SW 1271 (cell line): ENCODE measurements at places on chromosomes 7 and 10.

DNA sequence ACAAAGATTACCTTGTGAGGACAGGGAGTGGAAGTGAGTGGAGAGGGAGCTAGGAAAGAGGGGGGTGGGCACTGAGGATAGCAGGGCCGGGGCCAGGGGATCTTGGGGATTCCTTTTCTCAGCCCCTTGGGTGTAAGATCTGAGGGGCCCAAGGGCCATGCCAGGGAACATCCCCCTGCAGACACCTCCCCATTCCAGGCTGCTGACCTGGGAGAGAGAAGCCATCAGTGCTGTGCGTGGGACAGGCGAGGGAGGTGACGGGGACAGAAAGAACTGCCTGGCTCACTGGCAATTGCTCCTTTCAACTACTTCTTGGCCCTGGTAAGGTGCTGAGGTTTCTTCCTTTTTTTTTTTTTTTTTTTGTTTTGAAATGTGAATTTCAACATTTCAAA is 12.0 kb upstream of the BTBD16 start:
- no peak for DNase-seq

DNA sequence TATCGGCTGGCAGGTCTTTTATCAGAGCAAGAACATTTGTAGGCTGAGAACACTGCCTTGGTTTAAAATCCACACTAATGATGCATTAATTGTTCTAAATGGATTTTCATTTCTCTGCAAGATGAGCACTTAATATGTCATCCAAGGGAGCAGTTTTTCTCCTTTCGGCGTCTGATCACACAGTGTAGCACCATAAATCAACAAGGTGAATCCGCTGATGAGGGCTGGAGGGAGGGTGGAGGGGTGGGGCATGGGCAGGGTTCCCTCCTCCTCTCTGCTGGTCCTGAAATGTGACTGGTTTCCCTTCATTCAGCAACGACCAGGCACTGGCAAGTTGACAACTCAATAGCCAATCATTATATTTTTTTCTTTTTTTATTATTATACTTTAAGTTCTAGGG is 45.6 kb downstream of the ADAM12 start:
- no peak for DNase-seq

GRCh38 chr10:30839652-30840051 is 192.0 kb downstream of the ZNF438 start:
- no peak for DNase-seq

GRCh38 chr7:142802301-142802700 is 31.5 kb downstream of the PRSS2 start:
- DNase-seq, result no peak

GRCh38 chr7:106041140-106041717 is 70.9 kb downstream of the SYPL1 start:
- peak; percentile 50 for DNase-seq

GRCh38 chr7:69677881-69678493 is 79.7 kb downstream of the AUTS2 start:
- no peak for DNase-seq

DNA sequence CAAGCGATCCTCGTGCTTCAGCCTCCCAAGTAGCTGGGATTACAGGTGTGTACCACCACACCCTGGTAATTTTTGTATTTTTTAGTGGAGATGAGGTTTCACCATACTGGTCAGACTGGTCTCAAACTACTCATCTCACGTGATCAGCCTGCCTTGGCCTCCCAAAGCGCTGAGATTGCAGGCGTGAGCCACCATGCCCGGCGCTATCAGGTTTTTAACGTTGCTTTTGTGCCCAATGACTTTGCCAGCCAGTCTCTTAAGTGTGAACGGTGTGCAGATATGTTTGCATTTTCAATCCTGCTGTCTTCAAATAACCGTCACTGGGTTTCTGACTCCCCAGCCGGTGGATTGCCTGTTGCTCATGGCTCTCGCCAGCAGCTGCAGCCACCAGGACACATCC is 201.8 kb upstream of the PPP2R2D start:
- no peak for DNase-seq

GRCh38 chr7:43249823-43250145 is 137.3 kb downstream of the HECW1 start:
- DNase-seq, result no peak

DNA sequence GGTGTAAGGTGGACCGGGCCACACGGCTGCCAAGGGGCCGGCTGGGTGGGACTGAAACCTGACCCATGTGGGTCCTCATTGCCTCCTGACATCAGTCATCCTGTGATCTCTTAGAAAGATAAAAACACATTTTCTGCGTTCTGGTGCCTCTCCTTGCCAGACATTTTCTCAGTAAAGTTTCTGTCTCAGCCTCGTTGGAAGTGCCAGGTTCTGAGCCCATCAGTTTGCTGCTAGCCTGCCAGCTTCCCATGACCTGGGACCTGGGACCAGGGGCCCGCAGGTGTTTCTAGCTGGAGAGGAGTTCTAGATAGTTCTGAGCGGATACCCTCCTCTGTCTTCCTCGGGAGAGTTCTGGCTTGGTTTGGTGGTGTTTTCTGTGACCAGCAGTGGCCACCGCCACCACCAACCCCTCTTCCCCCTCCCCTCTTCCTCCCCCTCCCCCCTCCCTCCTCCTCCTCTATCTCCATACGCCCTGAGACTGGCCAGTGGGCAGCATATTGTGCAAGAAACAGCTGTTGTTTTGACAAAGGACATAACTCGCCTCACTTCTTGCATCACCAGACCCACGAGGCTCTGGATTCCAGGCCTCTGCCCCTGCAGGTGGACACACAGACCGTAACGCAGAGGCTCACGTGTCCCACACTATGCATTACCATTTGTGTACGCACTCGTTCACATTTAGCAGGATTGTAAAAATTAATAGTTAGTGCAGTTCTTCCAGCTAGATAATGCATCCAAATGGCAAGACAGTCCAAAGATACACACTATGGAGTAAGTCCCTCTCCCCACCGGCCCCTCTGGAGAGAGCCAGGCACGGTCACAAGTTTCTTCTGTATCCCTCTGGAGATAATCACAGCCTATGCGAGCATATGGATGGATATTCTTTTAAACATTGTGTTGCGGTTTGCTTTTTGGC is 94.6 kb downstream of the CUX1 start:
- DNase-seq, result no peak

- no peak for DNase-seq
Observed at GRCh38 chr7:20896996-20897395, 110.3 kb upstream of the SP8 start.

DNA sequence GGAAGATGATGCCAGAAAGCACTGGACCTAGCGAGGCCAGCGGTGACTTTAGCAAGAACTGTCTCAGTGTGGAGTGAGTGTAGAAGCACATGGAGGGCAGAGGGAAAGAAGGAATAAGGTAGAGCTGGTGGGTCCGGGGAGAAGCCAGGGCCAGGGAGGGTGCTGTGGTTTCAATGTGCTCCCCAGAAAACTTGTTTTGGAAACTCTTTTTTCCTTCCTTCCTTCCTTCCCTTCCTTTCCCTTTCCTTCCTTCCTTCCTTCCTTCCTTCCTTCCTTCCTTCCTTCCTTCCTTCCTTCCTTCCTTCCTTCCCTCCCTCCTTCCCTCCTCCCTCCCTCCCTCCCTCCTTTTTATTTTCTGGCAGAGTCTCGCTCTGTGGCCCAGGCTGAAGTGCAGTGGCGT is 5.5 kb upstream of the RARRES2 start:
- no peak for DNase-seq

DNA sequence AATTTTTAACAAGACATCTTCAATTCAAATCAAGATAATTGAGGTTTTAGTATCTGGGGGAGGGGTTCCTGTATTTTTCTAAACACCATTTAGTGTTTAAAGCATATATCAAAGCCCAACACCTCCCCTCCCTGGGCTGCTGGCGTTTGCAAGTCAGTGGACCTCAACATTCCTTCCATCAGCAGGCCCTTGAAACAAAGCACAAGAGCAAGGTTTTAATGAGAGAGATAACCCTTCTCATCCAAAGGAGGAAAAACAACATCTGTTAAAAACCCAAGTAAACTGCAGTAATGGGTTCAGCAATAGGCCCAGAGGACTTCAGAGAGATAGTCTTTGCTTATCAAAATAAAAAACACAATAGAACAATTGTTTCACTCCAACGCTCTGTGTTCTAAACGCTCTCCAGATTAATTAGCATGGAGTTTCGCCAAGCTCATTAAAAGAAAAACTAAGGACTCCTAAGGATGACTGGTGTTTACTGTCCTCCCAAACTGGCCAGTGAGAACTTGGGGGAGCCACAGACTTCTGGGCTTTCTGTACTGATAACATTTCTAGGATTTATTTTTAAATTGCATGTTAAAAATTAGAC is 2.5 kb downstream of the JCAD start:
- no peak for DNase-seq

DNA sequence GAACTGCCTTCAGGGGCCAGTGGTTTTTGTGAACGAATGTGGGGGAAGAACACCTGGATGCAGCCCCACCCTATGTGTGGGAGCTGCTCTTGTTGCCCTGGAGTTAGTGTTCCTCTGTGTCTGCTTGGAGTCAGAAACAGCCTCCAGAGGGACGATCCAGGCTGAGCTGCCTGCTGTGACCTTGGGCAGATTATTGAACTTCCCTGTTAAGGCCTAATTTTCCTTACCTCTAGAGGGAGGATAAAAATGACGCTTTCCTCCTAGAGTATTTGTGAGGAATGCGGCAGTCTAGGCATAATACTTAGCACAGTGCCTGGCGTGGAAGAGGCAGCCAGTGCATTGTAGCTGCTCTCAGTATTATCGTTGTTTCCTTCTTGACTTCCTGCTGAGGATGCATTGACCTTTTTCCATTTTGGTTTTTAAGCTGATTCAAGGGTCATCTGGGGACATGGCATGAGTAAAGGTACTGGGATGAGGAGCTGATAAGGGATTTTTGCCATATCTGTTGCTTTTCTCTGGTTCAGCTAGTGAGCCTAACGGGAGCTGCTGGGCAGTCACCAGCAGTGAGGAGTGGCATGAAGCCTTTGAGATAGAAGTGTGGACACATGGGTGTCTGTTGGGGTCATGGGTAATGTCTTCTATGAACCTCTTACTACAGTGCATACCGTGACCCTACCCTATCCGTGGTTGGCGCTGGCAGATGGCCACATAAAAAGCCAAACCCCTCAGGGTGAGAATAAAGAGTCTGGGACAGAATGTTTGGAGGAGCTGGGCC is 6.4 kb downstream of the ZFYVE27 start:
- DNase-seq, result no peak

GRCh38 chr10:92972066-92972870 is 88.3 kb upstream of the CYP26C1 start:
- peak; percentile 8 for DNase-seq

DNA sequence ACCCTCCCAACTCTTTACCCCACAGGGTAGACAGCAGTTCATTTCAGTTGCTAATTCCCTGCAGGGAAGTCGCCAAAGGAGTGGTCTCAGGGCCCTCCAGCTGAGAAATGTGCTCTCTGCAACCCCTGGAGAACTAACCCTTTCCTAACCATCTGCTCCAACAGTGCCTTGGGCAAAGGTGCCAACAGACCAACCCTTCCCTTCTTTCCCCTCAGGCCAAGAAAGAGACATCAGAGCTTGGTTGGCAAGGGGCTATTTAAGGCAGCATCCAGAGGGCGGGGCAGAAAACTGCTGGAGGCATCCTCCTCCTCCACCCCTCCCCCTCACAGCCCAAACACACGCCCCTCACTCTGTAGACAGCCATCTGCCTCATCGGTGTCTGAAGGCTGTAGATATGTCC is 1.7 kb downstream of the SORBS1 start:
- no peak for DNase-seq

GRCh38 chr10:11861341-11861740 is 38.2 kb downstream of the PROSER2 start:
- no peak for DNase-seq

- DNase-seq, result no peak
Observed at GRCh38 chr10:95841661-95842498, 65.9 kb upstream of the CC2D2B start.

DNA sequence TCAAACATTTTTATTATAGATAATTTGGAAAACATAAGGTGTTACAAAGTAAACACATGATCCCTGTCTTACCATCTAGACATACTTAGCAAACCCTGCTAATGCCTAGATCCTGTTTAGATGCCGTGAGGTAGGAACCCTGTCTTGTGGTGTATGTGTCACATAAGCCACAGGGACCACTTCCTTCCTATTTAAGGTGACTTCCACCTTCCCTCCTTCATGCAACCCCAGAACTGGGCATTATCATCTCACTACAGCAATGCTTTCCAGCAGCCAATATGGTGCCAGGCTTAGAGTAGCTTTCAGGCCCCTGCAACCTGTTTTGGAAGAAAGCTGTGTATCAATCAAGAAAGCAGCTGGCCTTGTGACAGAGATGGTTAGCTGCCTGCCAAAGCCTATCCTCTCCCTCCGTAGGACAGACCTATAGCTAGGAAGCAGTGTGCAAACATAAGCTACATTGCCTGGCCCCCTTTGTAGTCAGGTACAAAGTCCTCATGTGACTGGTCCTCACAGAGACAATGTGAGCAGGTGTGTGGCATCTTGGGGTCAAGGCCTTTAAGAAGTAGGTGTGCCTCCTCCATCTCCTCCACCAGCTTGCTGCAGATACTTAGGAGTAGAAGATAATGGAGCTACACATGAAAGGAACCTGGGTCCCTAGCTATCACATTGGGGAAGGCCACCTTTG is 146.8 kb downstream of the SPAG6 start:
- DNase-seq, result no peak

DNA sequence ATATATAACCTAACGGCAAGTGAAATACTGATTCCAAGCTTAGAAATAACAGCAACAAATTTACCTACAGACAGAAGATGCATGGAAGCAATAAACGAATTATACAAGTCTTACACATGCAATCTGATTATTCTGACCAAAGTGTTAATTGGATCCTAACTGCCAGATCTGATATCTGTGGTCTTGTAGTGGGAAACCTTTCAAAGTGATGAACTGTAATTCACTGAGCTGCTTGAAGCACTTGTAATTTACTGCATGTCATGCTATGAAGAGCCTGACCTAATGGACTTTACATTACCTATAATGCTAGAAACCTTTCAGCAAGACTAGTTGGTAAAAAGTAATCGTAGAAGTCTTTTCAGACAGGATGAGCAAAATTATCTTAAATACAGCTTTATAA is 205.6 kb downstream of the FOXP2 start:
- DNase-seq, result no peak

DNA sequence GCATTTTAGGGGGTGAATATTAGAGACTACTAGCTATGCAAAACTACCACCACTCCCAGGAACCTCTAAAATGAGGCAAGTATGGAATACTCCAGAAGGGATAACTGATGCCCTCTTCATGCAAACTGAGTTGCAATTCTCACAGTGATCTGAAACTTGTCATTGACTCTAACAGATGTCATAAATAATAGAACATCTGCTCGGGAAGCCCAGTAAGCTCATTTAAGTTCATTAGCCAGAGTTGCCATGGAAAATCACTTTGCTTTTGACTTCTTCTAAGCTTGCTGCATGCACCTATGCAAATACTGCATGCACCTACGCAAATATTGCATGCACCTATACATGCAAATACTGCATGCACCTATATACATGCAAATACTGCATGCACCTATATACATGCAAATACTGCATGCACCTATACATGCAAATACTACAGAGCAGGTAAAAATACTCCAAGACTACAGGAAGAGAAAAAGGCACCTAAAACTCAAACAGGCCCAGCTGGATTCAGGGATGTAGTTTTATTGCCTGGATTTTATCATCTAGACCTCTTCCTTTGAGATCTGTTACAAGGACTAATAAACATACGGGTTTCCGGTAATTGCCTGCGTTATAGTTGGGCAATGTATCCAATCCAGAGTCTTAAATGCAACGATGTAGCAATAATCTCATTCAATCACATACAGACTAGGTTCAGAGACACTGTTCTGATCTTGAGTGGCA is 1061.1 kb upstream of the AUTS2 start:
- no peak for DNase-seq

- DNase-seq, result no peak
Observed at GRCh38 chr7:148727501-148728278, 29.0 kb downstream of the CUL1 start.

- DNase-seq, result no peak
Observed at GRCh38 chr10:30051220-30051619, 8.2 kb downstream of the JCAD start.

- no peak for DNase-seq
Observed at GRCh38 chr10:5343561-5343960, 21.2 kb upstream of the UCN3 start.
